ENCODE measurements at places on chromosomes 4 and X. TPM values are rescaled to one million over a fixed set of nuclear protein-coding genes. Genes with fewer than 3 reads are reported as not detected.

- DNase-seq: no peak
Observed at GRCh38 chrX:4588056-4588455, 874.6 kb upstream of the PRKX start.

DNA sequence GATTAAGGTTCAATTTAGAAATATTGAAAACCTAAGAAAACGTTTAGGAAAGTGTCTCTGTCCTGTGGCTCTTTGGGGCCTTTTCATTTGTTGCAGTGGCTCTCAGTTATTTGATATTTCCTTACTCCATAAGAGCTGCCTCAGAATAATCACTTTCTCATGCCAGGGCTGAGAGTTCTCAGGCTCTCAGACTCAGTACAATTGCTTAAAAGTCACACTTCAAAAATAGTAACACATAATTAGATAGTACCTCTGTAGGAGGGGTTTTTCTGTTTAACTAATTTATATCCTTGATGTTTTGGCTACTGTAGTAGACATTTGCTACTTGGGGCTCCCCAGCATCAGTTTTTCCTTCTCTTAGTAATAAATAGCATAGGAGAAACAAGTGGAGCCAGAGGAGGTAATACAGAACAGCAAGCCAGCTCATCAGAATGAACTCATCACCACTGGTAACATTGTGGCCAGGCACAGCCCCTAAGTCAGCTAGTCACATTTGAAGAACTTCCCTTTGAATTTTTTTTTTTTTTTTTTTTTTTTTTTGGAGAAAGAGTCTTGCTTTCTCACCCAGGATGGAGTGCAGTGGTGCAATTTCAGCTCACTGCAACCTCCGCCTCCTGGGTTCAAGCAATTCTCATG lies 8.0 kb upstream of the HNRNPD start:
- no peak for DNase-seq

GRCh38 chr4:146247356-146247755 lies 33.0 kb downstream of the REELD1 start:
- DNase-seq: no peak

DNA sequence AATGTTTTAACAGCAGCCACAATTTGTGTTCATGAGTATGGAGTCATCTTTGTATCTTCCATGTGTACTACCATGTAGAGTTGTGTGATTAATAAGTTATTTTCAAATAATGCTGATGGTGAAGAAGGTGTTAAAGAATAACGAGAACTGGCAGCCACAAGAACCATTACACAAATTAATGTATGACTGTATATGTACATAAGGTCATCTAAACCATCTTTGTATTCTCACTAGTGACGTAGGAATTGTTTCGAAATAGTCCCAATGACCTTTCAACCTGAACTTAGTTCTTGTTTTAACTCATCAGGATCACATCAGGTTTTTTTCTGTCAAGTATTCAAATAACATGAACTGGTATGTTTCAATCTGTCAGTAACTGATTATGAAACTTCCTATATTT lies 48.3 kb upstream of the NOCT start:
- DNase-seq: no peak

DNA sequence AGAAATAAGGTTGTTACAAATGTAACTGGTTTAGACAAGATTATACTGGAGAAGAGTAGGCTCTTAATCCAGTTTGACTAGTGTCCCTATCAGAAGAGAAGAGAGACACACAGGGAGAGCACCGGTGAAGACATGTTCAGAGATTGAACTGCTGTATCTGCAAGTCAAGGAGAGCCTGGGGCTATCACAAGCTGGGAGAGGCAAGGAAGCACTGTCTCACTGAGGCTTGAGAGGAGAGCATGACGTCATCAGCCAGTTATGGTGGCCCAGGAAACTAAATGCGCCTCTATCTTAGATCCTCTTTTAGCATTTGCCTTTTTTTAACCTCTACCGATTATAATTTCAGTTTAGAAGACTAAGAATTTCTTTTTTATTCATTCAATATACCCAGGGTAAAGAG lies 583.4 kb downstream of the TRAM1L1 start:
- no peak for DNase-seq

DNA sequence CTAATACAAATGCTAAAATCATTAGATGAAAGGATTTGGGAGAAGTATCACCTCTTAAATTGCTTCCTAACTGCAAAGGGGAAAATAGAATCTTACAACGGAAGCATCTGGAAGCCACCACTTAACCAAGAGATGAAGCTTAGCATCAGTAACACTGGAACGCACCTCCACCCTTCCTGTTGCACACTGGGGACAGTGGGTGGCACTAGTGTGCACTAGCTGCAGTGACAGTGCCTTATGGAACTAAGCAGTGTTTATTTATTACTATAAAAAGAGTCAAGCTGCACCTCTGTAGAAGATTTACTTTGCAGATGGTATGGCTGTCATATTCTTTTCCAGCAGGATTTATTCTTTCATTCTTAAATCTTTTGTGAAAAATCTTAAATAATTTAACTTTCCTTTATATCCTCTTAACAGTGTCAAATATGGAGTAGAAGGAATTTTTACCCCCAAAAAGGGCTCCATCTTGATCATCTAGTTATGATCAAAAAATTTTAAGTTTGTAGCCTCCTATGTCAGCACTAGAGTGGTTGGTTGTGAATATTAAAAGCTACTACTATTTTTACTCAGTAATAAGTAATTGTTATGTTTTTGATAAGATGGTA lies 76.7 kb downstream of the SCD5 start:
- no peak for DNase-seq

GRCh38 chr4:81715757-81716156 lies 244.1 kb upstream of the RASGEF1B start:
- DNase-seq: no peak

GRCh38 chr4:48909697-48910096 lies 3.1 kb upstream of the OCIAD2 start:
- peak; percentile 93 for DNase-seq

- no peak for DNase-seq
Observed at GRCh38 chrX:138664016-138664415, 47.5 kb downstream of the FGF13 start.

DNA sequence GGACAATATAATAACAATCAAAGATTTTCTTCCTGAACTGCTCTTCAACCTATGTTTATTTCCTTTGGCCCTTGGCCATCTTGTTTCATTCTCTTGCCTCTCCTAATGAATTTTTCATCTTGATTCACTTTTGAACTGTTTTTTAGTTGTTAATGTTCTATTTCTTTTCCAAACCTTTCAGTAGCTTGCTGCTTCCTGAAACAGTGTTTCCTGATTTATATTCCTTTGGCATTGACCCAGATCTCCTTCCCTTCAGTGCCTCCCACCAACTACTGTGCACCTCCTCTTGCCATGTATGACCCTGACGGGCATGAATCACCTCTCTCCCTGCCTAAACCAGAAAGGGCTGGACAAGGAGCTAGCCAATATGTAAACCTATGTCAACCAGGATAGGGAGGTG lies 25.6 kb upstream of the SPP1 start:
- DNase-seq: peak; percentile 67

DNA sequence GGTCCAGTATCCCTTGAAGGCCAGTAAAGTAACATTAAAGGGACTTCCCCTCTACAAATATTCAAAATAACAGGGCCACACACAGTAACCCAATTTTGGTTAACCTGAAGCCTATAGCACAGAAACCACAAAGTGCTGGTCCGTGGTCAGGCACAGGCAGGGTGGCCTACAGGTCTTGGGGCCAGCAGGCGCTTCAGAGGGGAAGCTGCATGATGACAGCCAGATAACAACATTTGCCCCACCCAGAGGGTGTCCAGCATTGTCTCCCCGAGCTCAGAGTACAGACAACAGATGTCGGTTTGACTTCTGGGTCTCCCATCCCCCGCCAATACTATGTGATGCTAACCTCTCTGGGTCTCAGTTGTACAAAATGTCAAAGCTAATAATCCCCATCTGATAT lies 51.1 kb downstream of the SH3KBP1 start:
- DNase-seq: no peak

- no peak for DNase-seq
Observed at GRCh38 chr4:761086-761485, 55.5 kb downstream of the PCGF3 start.

DNA sequence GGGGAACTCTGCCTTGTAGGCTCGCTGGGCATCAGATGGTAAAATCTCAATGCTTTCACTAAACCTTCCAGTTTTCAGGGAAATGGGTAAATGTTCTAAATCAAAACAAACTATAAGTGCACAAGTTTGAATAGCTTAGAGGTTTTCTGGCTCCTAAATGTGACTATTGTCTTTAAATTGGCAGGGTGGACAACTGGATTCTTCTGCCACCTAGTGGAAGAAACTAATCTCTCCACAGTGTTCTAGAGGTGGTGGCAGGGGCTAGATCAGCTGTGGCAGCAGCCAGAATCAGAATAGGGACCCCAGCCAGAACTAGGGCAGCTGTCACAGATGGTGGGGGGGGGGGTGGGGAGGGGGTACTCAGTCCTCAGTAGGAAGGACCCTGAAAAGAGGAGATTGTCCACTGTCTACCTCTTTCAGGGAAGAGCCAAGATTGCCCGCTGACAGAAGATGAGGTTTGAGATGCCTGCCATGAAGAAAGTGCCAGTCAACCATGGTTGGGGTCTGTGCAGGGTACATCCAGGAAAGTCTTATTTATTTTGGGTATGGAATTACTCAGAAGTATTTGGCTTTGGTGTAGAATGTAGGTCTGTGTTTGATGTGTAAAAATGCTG lies 201.4 kb downstream of the CCNG2 start:
- no peak for DNase-seq

- DNase-seq: no peak
Observed at GRCh38 chr4:81130569-81130968, 84.5 kb downstream of the PRKG2 start.

- DNase-seq: no peak
Observed at GRCh38 chr4:105455998-105456397, 17.9 kb downstream of the PPA2 start.

- DNase-seq: no peak
Observed at GRCh38 chr4:3491681-3492405, 28.7 kb downstream of the DOK7 start.

The PCYT1B gene
- 0.40 TPM for polyA plus RNA-seq

The FANCB gene
- polyA plus RNA-seq: 0.73 TPM

The NAT8L gene
- 1.3 TPM for polyA plus RNA-seq

The FAM9B gene
- 0.56 TPM for polyA plus RNA-seq

The GYPE gene
- polyA plus RNA-seq: not detected

The FGF13 gene
- polyA plus RNA-seq: 2.6 TPM

The RWDD4 gene
- 27.0 TPM for polyA plus RNA-seq

The MAP9 gene
- polyA plus RNA-seq: 12.8 TPM

The NDST4 gene
- not detected for polyA plus RNA-seq

All from adrenal gland (tissue), 19 donors.